ENCODE measurements at places on chromosomes 11 and 22.

DNA sequence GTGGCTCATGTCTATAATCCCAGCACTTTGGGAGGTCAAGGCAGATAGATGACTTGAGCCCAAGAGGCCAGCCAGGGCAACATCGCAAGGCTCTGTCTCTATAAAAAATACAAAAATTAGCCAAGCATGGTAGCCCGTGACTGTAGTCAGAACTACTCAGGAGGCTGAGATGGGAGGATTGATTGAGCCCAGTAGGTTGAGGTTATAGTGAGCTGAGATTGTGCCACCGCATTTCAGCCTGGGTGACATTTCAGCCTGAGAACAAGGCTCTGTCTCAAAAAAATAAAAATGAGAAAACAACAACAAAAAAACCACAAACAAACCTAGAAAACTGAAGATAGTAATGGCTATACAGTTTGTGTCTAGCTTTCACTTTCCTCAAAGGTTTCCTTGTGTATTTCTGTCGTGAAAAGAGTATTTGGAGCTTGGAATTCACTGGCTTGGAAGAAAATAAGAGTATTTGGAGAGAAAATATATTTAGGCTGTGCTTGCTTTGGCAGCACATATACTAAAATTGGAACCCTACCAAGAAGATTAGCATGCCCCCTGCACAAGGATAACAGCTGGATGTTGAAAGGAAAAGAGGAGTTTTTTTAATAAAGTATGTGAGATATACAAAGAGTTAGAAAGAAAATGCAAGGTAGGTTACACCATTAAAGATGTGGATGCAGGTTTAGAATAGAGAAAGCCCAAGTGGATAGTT, 3.9 kb upstream of the BIRC3 start:
- DNase-seq = no peak

DNA sequence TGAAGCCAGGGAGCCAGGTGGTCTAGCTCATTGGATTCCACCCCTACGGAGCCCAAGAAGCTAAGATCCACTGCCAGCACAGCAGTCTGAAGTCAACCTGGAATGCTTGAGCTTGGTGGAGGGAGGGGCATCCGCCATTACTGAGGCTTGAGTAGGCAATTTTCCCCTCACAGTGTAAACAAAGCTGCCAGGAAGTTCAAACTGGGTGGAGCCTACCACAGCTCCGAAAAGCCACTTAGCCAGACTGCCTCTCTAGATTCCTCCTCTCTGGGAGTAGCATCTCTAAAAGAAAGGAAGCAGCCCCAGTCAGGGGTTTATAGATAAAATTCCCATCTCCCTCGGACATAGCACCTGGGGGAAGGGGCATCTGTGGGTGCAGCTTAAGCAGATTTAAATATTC, 620.3 kb downstream of the NELL1 start:
- DNase-seq = no peak

DNA sequence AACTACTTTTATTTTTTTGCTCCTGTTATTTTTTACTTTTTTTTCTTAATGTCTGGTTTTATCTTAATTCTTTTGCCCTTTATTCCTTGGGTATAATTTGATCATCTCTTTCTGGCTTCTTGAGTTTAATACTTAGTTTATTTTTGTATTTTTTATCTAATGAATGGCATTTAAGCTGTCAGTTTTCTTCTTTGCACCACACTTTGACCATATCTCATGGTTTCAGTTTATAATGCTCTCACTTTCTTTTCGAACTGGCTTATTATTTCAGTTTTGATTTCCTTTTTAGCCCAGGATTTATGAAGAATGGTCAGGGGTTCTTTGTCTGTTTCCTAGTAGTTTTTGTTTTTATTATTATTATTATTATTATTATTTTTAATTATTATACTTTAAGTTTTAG, 48.3 kb downstream of the QSER1 start:
- no peak for DNase-seq

GRCh38 chr22:39722501-39722900, 151.9 kb downstream of the CACNA1I start:
- DNase-seq = no peak

DNA sequence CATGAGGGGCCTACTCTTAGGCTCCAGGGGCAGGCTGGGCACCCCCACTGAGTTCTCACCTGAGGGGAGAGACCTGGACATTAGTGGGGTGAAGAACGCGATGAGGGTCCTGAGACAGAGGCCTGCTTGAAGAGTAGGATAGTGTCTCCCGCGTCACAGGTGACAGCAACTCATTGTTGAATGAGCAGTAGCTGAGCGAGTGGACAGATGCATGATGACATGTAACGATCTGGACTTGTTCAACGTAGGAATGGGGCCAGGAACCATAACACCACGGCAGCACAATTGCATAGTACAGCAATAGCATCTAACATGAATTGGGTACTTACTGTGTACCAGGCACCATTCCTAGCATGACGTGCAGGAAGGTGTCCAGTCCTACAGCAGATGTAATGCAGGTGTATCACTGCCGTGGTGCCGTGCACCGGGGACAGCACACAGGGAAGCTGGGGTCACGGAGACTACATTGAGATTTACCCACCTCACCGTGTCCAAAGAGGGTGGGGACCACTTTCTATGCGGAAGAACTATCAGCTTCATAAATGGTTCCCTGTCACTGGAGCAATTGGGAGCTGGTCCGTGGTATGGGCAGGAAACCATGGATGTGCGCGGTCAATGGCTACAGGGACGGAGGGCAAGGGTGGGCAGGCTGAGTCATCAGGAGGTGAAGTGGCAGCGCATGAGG, 1019.1 kb downstream of the TBC1D22A start:
- peak; percentile 21 for DNase-seq

DNA sequence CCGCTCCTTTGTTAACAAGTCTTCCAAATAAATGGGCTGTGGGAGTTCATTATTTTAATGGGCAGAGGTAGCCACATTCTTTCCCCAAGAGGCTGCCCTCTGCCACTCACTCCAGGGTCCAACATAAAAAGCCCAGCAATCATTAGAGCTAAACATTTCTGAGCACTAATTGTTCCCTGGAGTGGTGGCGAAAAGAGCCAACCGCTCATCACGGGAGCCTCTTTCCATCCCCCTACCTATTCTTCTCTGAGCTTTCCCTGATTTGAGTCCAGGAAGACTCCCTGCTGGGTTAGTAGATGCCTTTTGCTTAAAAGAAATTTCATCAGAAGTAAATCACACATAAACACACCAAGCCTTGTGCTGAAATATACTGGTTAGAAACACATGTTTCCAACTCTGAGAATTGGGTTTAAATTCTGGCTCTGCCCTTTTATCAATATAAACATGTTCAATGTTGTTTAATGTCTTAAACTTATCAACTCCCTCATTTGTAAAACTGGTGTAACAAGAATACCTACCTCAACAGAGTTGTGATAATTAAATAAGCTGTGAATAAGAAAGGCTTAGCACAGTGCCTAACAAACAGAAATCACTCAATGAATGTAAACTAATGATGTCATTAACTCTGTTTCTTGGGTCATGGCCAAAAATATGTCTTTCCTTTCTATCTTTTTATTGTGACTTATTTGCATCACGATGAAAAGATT, at the start of gene OR5A2:
TSS of gene OR5A2 (minus strand) at position 53 of the 707 bp plus-strand sequence. CDS start 3,460 bp downstream, outside the sequence.
- DNase-seq = no peak

DNA sequence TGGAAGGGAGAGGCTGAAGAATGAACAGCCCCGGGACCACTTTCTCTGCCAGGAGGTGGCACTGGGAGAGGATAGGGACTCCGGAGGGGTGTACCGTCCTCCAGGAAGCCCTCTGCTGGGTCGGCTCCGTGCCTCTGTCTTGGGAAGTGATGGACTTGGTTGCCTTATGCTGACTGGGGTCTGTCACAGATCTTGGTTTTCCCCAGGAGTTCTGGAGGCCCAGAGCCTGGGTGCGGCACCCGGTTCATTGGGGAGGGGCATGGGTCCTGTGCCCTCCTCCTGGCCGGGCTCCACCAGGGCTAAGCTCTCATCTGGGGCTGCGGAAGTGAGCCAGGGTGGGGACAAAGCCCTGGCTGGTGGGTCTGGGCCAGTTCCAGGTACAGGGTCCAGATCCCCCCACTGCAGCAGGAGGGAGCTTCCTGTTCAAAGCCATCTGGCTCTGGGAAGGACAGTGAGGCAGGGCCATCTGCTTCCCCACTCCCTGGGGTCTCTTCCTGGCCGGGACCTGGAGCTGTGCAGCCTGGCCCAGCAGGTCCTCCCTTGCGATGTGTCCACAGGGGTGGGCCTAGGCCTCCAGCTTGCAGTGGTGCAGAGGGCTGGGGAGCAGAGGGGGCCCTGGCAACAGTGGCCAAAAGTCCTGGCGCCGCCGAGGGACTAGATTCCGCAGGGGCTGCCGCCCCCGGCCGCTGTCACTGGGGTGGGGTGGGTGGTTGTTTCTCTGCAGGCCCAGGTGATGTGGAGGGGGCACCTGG, 1.1 kb upstream of the AP2A2 start:
- DNase-seq = no peak

DNA sequence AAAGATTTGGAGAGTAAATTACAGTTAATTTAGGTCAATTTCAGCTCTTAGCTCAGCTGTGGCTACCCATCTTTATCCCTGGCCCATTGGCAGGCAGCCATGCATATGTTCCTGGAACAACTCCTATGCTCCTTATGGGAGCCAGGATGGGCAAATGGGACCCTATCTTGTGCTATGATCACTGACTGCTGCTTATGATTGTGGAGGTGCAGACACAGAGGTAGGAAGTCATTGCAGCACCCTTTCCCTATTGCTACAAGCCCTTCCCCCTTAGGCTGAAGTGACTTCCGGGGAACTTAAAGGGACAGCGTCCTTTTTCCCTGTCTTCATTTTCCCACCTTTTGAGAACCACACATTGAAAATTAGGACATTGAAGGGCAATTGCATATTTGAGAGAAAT, 112.7 kb downstream of the FCHSD2 start:
- DNase-seq = no peak

DNA sequence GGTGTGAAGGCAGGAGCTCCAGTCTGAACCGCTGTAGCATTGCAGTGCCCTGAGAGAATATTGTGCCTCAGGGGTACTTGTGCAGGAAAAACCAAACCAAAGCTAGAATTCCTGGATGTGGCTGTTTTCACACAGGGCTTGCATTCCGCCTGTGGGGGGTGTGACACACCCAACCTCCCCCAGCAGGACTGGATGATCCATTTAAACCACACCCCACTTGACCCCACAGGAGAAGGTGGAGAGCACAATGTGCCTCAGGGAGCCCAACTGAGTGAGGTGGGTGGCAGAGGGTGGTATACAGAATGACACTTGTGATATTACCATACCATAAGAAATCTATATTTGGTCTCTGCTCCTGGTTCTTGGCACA, 66.9 kb upstream of the SLC22A12 start:
- DNase-seq = no peak

GRCh38 chr11:128948583-128948982, 5.9 kb upstream of the TP53AIP1 start:
- DNase-seq = no peak

DNA sequence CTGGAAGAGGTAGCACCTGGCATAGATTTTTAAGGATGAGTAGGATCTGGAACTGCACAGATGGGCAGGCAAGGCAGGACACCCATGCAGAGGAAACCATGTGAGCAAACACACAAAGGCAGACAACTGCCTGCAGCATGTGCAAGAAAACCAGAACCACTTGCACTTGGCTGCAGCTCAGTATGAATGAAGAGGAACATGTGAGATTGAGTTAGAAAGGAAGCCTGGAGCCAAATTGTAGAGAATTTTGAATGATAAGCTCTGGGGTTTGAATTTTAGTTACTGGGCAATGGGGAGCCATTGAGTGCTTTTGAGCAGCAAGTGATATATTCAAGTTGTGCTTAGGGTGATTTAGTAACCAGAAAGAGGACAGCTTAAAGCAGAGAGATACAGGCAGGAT, 583.4 kb downstream of the SOX6 start:
- no peak for DNase-seq

- no peak for DNase-seq
Measured at GRCh38 chr11:133991101-133991500, 34.3 kb upstream of the IGSF9B start.

- no peak for DNase-seq
Measured at GRCh38 chr11:108224911-108225786, 2.3 kb downstream of the ATM start.

GRCh38 chr11:38598418-38598817, 2000.4 kb upstream of the RAG2 start:
- no peak for DNase-seq

GRCh38 chr11:13046637-13047570, 37.8 kb downstream of the RASSF10 start:
- no peak for DNase-seq

DNA sequence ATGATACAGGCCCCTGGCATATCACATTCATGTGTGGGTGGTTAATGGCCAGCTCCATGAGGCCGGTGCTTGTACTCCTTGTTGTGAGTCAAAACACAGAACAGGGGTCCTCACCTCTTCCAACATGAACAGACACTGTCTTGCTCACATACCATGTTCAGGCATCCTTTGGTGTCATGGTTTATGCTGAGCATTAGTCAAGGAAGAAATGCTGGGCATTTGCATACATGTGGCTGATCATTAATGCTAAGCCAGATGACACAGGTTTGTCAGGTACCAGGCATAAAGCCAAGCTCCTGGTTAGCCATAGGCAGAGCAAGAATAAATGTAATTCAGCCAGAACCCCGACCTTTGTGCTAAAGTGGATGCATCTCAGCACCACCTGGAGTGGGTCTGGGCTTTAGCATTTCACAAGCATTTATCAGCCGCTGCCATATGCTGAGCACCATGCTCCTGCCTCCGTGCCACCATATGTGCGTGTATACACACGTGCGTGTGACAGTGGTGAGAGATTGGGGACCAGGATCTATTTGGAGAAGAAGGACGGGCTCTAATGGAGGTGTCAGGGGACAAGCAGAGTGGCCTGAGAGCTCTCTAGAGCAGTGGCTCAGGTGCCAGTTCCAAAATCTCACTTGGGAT, 55.0 kb downstream of the MICAL2 start:
- no peak for DNase-seq
